SHP77 treated with DMSO at 0.1 percent for 48 hours (cell line): ENCODE measurements at places on chromosomes 2 and 18.

- DNase-seq: no peak
Measured at GRCh38 chr2:20111311-20112131, 60.1 kb upstream of the LAPTM4A start.

DNA sequence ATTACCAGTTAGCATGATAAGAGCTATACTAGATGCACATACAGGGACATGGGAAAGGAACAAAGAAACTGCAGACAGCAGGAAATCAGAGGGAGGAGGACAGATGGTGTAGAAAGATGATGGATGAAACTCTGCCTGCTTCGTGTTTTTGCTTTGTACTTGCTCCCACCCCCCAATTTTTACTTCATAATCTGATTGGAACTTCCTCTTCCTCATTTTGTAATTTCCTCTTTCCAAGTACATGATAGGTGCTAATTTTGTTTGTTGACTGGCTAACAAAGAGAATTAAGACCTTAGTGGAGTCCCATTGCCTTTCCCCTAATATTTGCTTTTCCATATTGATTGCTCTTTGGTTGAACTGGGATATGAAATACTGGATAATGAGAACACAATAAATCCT, 76.0 kb upstream of the PELI1 start:
- DNase-seq: no peak

GRCh38 chr2:28137221-28137620, 246.7 kb downstream of the BABAM2 start:
- no peak for DNase-seq

GRCh38 chr2:234304950-234305349, 191.9 kb downstream of the ARL4C start:
- DNase-seq: no peak

DNA sequence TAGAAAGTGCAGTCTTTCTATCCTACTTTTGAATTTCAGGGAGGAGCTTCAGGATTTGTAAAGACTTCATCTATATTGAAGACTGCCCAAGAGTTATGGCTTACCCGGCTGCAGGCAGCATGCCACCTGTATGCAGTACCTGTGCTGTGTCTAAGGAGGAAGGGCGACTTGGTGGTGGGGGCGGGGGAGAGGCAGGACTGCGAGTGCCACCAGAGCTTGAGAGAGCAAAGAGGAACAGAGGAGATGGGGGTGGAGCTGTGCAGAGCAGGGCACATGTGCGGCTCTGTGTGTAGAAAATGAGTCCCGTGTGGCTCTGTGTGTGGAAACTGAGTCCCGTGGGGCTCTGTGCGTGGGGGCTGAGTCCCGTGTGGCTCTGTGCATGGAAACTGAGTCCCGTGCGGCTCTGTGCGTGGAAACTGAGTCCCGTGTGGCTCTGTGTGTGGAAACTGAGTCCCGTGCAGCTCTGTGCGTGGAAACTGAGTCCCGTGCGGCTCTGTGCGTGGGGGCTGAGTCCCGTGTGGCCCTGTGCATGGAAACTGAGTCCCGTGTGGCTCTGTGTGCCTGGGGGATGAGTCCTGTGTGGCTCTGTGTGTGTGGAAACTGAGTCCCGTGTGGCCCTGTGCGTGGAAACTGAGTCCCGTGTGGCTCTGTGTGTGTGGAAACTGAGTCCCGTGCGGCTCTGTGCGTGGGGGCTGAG, 43.2 kb downstream of the LDLRAD4 start:
- DNase-seq: no peak

DNA sequence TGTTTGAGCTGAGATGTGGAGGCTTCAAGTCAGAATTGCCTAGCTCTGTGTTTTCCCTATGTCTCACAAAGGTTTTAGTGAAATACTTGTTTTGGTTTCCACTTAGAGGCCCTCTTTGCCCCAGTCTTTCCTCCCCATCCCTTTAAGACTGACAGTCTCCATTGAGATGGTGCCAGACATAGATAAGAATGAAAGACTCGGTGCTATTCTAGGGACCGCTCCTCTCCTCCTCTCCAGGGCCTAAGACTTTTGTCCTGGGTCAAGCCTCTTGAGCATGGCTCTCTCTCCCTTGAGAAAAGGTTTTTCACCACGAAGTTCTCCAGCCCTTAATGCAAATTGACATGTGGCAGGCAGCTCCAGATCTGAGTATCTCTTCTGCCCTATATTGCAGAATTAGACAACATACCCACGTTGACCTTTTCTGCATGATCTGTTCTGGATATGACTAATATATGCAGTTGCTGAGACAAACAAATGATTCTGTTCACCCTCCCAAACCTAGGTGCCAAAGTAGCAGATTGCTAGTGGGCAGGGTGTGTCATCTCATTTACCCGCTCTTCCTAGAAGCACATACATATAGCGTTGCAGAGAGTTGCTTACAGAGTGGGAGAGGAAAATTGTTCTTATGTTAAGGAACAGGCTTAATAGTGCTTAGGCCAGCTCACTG, 47.5 kb upstream of the ACSL3 start:
- no peak for DNase-seq

GRCh38 chr2:43221763-43222474, 4.5 kb downstream of the ZFP36L2 start:
- peak; percentile 53 for DNase-seq

DNA sequence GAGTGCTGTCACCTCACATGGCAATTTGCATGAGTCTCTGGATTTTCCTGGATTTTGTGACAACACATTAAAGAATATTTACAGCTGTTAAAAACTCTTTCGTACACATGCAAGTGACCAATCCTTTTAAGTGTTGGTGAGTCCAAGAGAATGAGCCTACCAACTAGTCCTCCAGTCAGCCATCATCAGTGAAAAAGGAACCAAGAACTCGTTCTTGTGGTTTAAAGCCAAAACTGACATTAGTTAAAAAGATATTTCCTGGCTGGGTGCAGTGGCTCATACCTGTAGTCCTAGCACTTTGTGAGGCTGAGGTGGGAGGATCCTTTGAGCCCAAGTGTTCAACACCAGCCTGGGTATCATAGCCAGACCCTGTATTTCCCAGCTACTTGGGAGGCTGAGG, 215.4 kb upstream of the ITGA4 start:
- DNase-seq: no peak

DNA sequence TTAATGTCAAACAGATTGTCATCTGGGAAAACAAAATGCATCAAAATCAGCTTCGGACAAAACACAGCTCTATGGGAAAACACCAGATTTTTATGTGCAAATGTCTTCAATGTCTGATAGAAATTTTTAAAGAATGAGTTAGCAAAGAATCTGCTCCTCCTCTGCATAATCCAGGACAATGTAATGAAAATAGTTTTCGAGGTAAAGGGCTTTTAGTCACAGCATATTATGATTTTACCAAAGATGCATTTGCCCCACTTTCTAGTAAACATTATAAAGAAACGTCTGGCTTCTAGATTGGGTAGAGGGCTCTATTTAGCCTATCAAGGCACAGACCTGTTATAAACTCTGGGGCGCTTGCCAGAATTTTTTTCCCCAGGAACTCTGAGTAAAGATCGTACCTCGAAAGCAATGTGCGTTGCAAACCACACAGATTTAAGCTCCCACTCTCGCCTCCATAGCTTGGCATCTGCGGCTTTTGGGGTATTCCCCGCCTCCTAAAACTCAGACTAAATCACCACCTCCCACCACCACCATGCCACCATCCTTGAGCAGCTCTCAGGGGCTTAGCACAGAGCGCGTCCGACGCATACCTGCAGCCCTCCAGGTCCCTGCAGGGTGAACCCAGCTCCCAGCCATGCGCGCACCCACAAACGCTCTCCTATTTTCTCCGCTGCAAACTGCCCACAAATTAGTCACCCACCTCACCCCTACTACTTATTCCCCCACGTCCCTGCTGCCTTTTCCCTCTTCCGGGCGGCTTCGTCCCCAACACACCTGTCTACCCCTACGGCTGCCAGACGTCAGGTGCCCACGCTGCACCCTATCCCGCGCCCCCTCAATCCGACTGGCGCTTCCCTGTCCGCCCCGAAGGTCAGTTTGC, 829 bp downstream of the ACVR1C start:
- DNase-seq: no peak

- no peak for DNase-seq
Measured at GRCh38 chr2:25749676-25750075, 76.3 kb upstream of the DTNB start.

GRCh38 chr2:209445485-209445884, 21.6 kb downstream of the MAP2 start:
- no peak for DNase-seq

GRCh38 chr2:777546-777945, 100.3 kb upstream of the TMEM18 start:
- no peak for DNase-seq

- peak; percentile 1 for DNase-seq
Measured at GRCh38 chr18:75823471-75823870, 396.0 kb upstream of the SMIM21 start.

DNA sequence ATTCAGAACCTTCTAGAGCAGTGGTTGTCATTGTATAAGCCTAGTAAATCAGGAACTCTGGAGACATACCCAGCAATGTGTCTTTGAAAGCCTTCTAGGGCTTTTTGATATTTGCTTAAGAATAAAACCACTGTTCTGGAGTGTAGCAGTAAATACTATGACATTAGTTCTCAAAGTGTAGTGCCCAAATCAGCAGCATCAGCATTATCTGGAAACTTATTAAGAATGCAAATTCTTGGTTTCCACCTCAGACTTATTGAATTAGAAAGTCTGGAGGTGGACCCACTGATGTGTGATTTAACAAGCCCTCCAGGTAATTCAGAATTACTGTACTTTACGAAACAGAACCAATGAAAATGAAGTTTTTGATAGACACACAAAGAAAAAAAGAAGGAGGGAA, 509.7 kb downstream of the SUCLG1 start:
- no peak for DNase-seq

DNA sequence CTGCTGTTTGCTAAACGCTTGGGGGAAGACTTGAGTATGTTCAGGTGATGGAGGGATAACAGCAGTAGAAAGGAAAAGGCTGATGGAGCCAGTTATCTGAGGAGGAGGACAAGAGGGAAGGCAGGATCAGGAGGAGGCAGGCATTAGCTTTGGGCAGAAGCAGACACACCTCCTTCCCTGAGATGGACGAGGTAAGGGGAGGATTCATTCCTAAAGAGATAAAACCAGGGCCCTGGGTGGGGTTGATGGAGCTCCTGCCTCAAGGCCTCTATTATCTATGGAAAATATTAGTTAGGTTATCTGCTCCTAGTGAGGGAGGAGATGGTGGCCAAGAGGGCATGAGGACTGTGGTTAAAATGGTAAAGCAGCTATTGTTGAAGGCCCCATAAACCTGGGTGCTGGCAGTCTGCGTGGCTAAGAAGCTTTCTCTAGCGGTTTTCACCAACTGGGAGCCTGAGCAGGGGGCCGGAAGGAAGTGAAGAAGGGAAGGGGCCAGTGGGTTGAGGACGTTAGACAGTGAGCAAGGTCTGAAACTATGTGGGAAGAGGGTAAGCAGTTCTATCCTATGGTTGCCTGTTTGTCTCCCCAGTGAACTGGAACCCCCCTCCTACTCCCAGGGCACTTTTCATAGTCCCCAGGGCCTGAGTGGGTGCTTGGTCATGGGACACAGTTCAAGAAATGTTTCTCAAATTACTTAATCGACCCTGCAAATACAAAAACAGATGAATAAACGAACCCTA, 56.6 kb upstream of the HK2 start:
- DNase-seq: no peak

- DNase-seq: no peak
Measured at GRCh38 chr2:130883496-130883895, 46.8 kb downstream of the ARHGEF4 start.

DNA sequence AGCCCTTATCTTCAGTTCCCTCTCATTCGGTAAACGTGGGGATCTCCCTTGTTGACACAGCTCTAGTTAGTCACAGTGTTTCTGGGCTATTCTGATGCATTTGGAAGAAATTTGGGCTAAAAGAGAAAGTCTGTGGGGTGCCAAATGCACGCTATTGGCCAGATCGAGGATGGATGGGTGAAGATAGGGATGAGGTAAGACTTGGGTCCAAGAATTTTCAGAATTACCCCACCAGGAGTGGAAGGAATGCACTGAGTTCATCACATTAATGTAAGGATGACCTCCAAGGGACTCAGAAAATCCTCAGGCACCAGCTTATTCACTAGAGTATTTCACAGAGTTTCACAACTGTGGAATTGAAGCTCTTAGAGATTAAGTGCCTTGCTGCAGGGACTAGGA, 49.3 kb downstream of the NRP2 start:
- no peak for DNase-seq

GRCh38 chr2:204268971-204269370, 276.3 kb upstream of the PARD3B start:
- DNase-seq: no peak

GRCh38 chr2:112683550-112684414, 37.0 kb upstream of the NT5DC4 start:
- DNase-seq: no peak

- DNase-seq: no peak
Measured at GRCh38 chr2:95374921-95375471, 27.5 kb upstream of the FAHD2A start.

- no peak for DNase-seq
Measured at GRCh38 chr18:48797841-48798255, 152.9 kb downstream of the SMAD7 start.

DNA sequence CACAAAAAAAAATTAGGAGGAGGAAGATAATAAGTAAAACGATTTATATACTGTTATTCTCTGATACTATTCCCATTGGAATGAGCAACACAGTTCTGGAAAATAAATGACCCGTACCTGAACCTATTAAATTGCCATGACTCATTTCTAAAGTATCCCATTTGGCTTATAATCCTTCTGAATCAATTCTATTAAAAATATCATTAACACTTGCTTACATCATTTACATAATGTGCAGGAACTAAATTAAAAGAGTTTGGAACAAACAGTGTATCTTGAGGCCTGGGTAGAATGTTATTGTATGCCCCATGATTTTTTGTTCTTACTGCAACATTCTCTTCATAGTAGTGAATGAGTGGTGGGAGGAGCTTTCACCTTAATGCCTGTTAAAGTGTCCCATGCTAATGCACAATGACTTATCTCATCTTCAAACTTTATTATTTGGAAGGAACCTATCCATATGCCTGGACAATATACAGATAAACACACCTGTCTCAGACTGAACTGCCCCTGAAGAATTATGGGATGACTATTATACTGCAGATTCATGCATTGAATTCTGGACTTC, 549.9 kb upstream of the ACVR2A start:
- no peak for DNase-seq

GRCh38 chr2:8841932-8842331, 4.5 kb upstream of the KIDINS220 start:
- DNase-seq: no peak

DNA sequence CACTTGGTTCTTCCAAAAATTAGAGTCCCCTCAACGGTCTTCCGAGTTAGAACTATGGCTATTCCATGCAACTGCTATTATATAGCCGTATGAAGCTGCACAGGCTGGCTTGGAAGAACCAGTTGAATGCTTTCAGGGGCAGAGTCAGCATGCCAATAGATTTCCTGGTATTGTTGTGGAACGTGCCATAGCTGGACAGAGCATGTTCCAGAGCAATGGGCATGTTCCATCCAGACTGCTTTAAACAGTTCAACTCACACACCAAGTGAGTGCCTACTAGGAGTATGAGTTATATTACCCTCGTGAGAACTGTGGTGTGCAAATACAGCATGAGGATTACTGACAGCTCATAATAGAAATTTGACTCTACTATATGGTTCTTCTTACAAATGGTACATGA, 682.0 kb downstream of the SATB2 start:
- no peak for DNase-seq
